ENCODE measurements at places on chromosomes 1 and 21. TPM values are rescaled to one million over a fixed set of nuclear protein-coding genes. Genes with fewer than 3 reads are reported as not detected.
A peak's percentile ranks its signal among the peaks of the same experiment; 100 is the strongest.

Gene ARTN
- 0.96 TPM for total RNA-seq

DNA sequence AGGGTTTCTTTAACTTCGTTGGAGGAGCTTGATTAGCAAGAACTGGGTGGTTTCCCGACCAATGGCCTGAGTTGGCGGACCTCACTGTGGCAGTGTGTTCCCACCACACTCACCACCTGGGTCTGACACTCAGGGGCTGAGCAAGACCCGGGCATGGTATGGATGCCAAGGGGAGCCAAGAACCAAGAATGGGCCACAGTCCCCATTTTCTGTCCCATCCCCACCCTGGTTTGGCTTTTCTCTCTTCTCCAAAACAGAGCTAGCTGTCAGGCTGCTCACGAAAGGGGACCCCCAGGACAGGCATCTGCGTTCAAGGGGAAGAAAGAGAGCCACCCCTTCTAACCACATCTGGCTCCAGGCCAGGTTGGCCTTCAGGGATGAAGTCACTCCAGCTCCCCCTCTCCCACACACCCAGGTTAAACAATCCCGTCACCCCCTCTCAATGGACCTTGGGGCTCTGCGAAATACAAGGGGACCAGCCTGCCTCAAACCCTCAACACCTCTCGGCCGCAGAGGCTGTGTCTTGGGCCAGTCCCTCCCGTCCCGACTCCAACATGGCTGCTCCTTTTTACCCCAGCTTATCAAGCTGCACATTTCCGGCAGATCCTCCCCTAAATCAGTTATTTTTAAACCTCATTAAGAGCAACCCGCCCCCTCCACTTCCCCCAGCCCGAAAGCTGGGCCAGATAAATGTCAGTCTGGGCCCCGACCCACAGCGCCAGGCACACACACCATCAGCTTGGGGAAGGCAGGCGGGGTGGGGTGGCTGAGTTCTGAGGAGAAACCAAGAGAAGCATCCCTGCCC, 3.4 kb downstream of the TAGLN2 start:
- DNase-seq: peak; percentile 41
- no peak overlapping the region for H3K4me3 ChIP-seq
- H3K4me1 ChIP-seq: peaks cover 16% of the 10 kb centered on the region

Gene CAMK1G
- total RNA-seq: not detected

Gene LORICRIN
- total RNA-seq: not detected

Gene CD247
- 3.4 TPM for total RNA-seq

DNA sequence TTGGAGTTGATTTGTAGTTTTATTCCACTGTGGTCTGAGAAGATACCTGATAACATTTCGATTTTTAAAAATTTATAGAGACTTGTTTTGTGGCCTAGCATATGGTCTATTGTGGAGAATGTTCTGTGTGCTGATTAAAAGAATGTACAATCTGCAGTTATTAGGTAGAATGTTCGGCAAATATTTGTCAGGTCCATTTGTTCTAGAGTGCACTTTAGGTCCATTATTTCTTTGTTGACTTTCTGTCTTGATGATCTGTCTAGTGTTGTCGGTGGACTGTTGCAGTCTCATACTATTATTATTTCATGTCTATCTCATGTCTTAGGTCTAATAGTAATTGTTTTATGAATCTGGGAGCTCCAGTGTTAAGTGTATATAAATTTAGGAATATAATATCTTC, 116.8 kb downstream of the NME7 start:
- no peaks in the 10 kb centered on the region for H3K36me3 ChIP-seq
- no peaks in the 10 kb centered on the region for H3K27me3 ChIP-seq
- DNase-seq: no peak
- H3K4me1 ChIP-seq: no peaks in the 10 kb centered on the region

GRCh38 chr1:78250201-78250600, 204.4 kb downstream of the GIPC2 start:
- no peaks in the 10 kb centered on the region for H3K36me3 ChIP-seq
- no peak overlapping the region for H3K4me3 ChIP-seq
- DNase-seq: no peak
- no peaks in the 10 kb centered on the region for H3K27me3 ChIP-seq

Gene PARK7
- 98.6 TPM for total RNA-seq

All from transverse colon (tissue), 4 donors.